ENCODE measurements at places on chromosomes 2 and 18.

GRCh38 chr2:165868211-165868610 is 74.2 kb upstream of the GALNT3 start:
- DNase-seq = no peak

DNA sequence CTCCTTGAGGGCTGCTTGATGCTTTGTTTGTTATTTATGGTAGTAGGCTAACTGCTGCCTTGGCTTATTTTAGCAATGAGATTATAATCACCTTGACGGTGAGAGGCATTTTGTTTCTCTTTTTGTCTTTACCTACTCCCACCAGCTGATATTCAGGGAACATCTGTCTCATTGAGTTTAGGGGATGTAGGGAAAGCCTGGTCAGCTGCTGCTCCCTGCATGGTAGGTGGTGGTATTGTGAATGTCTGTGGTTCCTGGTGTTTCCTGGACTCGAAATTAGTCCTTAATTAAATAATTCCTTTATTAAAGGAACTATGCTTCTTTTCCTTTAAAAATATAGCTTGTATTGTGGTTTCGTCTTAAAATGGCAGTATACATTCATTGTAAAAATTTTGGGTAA is 77.8 kb downstream of the ADAM23 start:
- DNase-seq = no peak

DNA sequence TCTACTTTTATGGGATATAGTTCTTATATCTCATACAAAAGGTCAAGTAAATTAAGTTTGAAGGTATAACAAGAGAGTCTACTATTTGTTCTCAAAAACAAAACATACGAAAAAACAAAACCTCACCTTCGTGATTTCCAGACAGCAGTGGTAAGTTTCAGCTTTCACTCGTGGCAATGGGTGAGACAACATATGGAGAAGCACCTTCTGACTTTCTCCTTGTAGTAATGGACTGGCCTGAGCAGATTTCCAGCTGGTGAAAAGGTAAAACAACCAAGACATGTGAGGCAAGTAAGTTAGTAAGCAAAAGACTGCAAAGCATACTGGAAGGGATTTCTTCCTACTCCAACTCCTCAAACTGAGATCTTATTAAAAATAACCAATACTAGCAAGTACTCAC is 39.6 kb downstream of the RTTN start:
- DNase-seq = no peak

DNA sequence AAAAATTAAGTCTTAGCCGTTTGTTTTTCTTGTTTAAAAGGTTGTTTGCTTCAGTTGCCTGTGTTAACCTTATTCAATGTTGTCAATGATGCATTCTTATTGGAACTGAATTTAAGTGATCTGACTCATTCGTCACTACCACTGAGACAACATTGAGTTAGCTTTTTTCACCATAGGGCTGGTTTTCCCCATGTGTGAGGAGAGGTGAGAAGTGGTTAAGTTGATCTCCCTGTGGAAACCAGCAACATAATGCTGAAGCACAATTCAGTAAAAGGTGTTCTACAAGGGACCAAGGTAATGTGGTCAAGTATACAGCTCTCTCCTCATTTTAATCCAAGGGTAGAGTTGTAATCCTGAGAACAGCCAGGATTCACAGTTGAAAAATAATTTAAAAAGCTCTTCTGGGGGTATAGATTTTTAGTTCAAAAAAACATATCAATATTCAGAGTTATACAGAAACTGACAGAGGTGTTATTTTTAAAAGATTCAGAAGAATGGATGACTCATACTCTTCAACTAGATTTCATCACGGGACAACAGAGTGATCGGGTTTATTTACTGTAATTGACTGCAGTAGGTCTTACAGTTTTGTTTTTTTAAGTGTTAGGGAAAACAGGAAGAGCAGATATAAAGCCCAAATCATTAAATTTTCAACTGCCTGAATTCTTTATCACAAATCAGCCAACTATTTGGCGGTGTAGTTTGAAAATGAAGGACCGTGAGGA is 12.6 kb downstream of the NOP58 start:
- no peak for DNase-seq

GRCh38 chr18:63272638-63273037 is 46.9 kb downstream of the BCL2 start:
- no peak for DNase-seq

DNA sequence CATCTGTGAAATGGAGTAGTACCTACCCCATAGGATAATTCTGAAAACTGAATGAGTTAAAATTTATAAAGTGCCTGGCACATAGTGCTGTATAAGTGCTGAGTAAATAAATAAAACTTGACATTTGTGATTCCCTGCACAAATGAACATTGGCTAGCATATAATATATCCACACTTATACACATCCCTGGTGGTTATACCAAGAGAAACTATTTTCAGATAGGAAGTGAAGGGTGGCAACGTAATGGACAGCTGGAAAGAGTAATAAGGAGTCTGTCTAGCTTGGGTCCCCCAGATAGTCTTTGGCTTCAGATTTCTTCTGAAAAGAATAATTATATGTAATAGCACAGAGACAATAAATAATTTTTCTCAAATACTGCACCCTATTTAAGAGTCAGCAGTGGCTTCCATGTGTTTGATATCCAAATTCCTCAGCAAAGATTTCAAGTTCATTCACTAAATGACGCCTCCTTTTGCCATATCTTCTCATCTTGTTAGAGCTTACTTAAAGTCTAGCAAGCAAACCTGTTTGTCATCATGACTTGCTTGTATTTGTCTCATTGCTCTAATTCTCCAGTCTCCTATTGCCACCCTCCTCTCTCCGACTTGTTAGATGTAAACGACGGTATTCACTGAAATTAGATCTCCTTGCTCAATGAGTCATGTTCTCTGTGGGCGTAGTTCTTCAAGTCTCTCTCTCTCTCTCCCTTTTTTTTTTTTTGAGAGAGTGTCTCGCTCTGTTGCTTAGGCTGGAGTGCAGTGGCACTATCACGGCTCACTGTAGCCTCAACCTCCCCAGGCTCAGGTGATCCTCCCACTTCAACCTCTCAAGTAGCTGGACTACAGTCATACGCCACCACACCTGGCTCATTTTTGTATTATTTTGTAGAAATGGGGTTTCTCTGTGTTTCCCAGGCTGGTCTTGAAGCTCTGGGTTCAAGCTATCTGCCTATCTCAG is 8.7 kb upstream of the ADGRF3 start:
- DNase-seq = no peak

GRCh38 chr2:41782306-41783158 is 265.3 kb upstream of the PKDCC start:
- no peak for DNase-seq

DNA sequence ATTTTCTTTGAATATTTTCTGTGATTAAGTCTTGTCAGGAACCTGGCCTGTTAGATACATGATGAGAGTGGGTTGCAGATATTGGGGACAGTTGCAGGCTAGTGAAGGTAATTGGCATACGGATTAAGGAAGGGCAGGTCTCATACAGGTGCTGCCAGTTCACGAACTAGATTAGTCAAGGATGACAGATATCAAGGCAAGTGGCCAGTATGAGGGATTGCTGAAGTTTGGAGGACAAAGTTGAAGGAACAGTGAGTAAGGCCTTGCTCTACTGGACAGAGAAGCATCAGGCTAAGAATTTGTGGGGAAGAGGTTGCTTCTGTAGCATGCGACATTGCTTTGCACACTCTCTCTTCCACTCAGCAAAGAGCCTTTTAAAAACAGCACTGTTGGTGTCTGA is 12.8 kb upstream of the NCOA1 start:
- DNase-seq = no peak

DNA sequence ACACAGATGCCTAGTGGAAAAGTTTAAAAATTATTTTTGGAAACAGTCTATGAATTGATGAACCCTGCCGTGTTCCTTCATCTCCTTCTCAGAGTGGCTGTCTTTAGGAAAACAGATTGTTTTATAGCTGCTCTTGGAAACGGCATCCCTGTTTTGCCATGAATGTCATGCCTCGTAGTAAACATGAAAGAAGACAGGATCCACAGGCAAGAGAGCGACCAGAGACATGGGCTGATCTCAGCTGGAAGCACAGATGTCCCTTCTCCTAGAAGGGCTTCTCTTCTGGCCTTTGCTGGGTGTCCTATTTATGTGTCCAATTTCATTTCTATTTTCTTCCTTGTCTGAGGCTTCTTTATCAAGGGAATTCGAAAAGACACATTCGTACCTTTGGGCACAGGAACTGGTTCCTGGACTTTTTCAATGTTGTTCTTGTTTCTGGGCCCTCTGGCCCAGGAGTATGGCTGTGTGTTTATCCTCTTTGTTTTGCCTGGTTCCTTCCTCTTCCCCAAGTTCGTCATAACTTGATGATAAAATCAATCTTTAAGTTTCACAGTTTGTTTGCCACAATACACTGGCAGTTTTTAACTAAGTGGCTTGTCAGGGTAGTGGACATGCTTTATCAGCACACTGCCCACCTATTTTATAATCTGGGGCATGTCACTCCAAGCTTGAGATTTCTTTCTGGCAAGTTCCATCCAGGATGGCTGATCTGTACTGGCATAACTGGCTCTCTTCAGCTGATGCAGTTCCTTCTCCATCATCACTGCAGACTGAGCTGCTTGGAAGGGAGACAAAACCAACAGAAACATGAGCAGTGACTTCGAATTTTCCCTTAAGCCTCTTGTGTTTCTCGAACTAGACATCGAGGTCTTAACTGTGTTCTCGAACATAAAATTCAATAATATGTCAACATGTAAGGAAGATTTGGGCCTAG is 63.2 kb upstream of the MGAT4A start:
- no peak for DNase-seq

- DNase-seq = no peak
Observed at GRCh38 chr2:197538412-197538811, 22.5 kb downstream of the MOB4 start.

- DNase-seq = no peak
Observed at GRCh38 chr2:219452361-219453317, 18.0 kb downstream of the SPEG start.

DNA sequence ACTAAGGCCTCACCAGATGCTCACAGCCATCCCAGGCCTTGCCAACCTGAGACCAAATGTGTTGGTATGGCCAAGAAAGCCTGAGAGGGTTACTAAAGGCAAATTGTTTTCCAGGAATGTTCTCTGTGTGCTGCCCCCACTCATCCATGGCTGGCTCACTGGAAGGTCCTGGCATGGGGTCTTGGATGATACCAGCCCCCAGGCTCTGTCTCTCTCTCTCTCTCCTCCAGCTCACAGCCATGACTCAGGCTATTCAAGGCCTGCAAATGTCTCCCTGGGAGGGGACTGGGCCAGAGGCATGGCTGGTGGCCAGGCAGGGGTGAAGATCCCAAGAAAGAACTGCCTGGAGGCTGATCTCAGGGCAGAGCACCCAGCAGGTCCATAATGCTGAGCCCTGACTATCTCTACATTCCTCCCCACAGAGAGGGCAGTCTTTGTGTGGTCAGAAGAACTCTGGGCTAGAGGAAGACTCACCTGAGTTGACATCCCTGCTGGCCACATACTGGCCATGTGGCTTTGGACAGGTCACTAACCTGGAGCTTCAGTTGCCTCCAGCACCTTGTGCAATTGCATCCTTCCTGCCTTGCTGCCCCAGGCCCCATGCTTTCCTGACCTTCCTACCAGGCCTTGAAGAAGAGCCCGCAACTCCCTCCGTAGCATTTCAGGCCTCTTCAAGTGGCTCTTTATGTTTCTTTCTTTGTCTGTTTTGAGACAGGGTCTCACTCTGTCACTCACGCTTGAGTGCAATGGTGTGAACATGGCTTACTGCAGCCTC is 150.4 kb downstream of the ZFP36L2 start:
- no peak for DNase-seq

DNA sequence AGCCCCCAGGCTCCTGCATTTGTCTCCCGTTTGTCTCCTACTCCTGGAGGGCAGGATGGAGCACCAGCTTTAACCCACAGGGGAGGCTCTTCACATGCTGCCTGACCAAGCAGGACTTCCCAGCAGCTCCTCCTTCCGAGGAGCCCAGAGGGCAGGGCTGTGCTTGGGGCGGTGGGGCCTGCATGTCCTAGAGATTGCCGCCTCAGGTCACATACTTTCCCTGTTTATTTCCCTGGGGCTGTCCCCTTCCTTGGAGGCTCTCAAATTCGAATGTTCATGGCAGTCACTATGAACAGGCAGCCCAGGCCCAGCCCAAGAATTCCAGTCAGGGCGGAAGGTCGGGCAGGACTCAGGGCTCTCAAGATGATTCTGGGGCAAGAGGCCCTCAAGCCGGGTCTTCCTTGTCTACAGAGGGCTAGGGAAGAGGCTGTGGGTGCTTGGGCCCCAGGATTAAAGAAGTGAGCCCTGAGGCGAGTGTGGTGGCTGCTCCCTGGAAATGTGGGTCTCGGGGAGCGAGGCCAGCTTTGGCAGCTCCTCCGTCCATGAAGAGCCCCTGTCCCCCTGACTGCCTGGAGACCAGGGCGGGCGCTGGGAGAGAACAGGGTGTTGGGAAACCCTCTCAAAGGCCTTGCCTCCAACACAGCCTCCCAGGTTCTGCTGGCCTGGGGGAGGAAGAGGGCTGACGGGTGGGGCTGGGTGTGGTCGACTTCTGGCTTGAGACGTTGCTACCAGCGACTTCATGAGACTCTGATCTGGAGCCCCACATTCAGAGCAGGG is 48.9 kb upstream of the HPCAL1 start:
- no peak for DNase-seq

DNA sequence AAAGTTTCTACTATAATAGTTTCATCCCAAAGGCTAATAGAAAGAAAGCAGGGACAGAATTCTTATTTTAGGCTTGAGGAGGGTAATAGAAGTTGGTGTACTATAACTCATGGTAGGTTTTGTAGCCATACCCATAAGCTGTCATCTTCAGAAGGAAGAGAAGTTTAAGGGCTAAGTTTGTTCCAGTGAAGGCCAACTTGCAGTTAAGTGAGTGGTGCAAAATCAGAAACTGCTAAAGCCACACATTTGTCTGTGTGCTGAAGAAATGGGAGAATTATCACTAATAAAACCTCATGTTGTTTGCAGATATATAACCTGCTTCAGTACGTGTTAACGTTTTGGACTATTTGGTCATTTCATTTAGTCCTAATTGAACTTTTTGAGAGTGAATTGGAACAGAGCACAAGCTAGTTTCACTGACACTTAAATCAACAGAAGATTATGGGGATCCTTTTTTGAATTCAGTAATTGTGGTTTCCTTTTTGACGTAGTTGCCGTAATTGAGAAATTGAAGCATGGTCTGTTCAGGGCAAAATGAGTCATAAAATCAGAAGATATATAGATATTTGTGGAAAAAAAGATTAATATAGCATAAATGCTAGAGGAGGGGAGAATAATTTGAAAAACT is 69.1 kb downstream of the PHLPP1 start:
- DNase-seq = no peak

DNA sequence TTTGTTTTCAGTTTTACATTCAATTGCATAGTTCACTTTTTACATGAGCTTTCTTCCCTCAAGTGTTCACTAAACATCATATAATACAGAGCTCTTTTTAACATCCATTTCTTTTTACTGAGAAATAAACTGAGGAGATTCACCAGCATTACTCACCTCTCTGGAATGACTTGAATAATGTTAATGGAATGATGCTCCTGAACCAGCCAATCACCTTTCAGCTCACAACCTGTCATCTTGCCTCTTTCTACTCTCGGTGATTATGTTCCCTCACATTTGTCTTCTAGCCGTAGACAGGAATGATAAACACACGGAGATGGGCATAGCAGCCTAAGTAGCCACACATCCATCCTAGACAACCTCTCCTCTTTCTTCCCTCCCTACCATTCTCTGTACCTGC is 301.7 kb downstream of the PAX3 start:
- no peak for DNase-seq

- DNase-seq = no peak
Observed at GRCh38 chr2:181106229-181106628, 125.8 kb downstream of the UBE2E3 start.

GRCh38 chr2:229586012-229586411 is 128.3 kb downstream of the DNER start:
- DNase-seq = no peak

GRCh38 chr2:152415231-152415642 is 80.3 kb downstream of the FMNL2 start:
- no peak for DNase-seq

Measured in stimulated activated CD4-positive, alpha-beta T cell treated with anti-CD3 and anti-CD28 coated beads, Interleukin-1b, Interleukin-23, amount 100 ng/mL, for 1 hour (primary cell).